ENCODE measurements at places on chromosomes 11 and 22.

GRCh38 chr11:36751335-36751781 is 153.3 kb upstream of the RAG2 start:
- peak; percentile 67 for DNase-seq

- no peak for DNase-seq
Observed at GRCh38 chr11:2256951-2257700, 13.3 kb downstream of the ASCL2 start.

DNA sequence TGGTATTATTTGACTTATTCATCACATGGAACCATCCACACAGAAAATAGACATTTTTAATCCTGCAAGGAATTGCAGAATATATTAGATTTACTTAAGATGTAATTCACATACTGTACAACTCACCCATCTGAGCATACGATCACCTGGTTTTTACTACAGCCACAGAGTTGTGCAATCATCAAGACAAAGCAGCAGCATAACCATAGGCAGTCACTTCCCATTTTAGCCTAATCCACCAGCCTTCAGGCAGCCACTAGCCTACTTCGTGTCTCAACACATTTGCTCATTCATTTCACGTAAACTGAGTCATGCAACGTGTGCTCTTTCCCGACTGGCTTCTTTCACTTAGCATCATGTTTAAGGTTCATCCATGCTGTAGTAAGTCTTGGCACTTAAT is 23.0 kb downstream of the PIWIL3 start:
- DNase-seq: no peak

DNA sequence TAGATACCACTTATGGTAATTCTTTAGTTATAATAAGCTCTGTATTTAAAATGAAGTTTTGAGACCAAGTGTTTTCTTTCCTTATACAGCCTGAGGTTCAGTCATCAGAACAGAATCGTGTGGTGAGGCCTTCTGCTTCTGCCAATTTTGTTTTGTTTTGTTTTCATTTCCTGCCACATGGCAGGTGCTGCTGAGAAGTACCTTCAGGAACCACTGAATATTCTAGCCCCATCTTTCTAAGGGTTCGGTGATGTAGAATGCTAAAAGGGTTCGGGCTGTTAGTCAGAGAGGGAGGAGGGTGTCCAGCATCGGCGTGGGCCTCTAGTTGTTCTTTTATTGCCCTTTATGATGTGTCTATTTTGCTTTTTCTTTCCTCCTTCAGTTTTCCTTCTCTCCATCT is 25.8 kb downstream of the TNRC6B start:
- DNase-seq: peak; percentile 54

DNA sequence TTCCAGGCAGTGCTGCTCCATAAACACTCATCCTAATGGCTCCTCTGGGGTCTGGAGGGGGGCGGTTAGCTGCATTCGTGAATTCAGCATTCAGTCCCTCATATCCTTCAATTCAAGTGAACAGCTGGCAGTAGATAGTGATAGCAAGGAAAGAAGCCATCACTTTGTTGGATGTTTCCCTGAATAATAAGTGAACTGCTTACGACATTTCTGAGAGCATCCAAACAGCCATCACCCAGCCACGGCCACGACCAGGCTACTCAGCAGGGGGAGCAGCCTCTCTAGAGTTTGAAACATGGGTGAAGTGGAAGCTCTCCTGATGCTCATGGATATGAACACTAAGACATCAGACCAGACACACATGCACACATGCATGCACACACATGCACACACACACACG is 163.6 kb downstream of the NTM start:
- no peak for DNase-seq
